ENCODE measurements at places on chromosomes 1 and 21.

DNA sequence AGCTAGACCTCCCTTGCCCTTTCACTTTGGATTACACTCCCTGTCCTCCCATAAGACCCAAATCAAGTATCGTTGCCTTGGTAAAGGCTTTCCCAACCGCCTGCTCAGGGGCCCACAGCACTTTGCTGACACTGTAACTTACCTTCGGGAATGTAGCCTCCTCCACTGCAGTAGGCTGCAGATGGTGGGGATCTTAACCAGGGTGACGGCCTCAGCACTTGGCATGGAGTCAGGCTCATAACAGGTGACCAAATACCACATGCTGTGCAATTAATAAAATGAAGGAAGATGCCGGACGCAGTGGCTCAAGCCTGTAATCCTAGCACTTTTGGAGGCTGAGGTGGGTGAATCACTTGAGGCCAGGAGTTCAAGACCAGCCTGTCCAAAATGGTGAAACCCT is 88.7 kb upstream of the IRF2BP2 start:
- DNase-seq, result no peak

DNA sequence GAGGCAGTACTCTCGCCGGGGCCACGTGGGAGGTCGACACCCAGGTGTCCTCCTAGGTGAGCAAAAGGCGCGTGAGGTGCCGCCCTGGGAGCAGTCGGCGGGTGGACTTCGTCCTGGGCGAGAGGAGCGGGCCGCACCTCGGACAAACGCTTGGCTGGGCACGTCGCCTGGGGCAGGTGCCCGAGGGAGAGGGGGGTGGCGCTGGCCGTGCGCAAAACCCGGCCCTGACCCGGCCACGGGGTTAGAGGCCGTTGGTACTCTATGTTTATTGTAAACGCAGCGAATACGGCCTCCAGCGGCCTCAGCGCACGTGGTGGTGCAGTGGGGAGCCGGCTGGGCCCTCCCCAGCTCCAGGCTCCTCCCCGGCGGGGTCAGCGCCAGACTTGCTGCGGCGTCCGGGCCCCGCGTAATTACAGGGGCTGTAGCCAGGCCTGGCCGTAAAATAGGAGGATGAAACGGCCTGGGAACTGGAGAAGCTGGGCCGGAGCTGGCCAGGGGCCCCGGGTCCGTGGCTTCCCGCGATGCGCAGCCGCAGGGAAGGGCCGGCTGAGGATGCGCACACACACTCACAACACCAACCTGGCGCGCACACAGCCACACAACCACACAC is 1.6 kb upstream of the EFNA1 start:
- no peak for DNase-seq

GRCh38 chr1:169513208-169513607 is 27.5 kb upstream of the SLC19A2 start:
- DNase-seq, result no peak

DNA sequence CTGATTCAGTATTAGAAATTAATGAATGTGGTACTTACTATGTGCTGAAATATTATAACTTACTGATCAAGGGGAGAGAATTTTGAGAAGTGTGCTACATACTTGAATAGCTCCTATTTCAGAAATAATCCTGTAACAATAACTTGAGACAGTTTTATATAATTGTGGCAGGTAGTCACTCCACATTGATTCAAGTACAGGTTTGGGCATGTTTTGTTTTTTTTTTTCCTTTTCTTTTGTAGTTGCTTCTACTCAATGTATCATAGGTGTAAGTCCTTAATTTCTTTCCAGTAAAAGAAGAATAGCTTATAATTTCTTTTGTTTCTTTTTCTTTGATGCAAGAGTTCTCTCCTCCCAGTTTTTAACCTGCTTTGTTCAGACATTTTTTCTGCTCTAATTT is 86.1 kb upstream of the ADGRL2 start:
- DNase-seq, result no peak

DNA sequence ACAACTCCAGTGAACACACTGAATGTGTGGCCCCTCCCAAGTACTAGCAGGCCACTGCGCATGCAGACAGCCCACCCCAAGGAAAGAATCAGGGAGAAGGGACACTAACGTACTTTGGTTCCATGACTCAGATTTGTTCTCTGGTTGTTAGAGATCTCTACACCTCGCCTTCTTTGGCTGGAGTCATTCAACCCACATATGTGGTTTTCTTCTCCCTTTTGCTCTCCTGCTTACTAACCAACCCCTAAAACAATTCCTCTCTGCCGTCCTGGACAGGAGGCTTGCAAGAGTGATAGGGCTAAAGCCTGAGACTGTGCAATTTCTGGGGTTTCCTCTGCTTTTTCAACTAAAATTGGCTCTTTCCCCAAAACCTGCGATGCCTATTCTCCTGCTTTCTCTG is 5.7 kb upstream of the CD48 start:
- no peak for DNase-seq

All from NCI-H187 treated with DMSO at 0.1 percent for 48 hours (cell line).